Posterior vena cava (tissue), 2 donors: ENCODE measurements at places on chromosomes 3 and 15. TPM values are rescaled to one million over a fixed set of nuclear protein-coding genes. Genes with fewer than 3 reads are reported as not detected.

- DNase-seq: no peak
Observed at GRCh38 chr15:63362885-63363284, 18.8 kb downstream of the CA12 start.

- no peak for DNase-seq
Observed at GRCh38 chr15:42079401-42079908, 14.9 kb downstream of the PLA2G4D start.

DNA sequence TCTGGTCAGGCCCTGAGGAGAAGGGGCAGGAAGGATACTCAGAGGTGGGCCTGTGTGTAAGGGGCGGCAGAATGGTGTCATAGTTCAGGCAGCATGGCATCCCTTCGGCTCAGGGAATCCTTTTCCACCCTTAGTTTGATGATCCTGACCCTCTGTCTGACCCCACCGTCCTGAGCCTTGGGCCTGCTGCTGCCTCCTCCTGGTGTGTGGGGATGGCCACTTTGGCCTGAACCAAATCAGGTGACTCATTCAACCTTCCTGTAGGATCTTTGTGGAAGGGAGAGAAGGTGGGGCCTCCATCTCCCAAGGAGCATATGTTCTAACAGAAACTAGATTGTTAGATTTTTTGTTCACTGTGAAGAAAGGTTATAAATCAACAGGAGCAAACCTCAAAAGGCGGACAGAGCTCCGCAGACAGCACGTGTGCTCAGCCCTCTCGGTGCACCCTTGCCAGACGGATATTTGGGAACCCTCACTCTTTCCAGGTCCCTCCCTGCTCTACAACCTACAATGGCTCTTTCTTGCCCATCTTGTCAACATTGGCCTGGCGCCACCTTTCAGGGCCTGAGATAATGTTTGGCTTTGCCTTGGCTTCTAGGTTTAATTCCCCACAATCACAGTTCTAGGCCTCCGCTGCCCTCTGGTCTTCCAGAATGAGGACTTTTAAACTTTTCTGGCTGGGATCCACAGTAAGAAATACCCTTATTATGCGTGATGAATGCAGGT is 21.7 kb downstream of the THSD4 start:
- no peak for DNase-seq

DNA sequence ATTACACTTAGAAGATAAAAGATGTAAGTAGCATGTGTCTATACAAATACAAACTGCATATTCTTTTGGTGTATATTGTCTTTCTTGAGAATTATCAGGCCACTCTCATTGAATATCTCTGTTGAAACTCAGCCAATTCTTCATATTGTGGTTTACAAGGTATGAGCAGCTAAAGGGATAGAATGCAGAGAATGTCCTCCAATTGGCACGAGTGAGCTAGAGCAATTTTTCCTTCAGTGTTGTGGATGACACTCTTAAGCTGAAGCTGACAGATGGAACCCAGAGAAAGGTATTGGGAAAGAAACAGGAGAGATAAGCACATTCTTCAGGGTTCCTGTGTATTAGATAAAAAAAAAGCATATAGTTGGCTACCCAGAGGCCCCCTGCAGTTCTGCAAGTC is 453.1 kb downstream of the EPHA3 start:
- DNase-seq: no peak

PLA2G4D gene
- total RNA-seq: not detected
